ENCODE measurements at places on chromosomes 5 and 9.

DNA sequence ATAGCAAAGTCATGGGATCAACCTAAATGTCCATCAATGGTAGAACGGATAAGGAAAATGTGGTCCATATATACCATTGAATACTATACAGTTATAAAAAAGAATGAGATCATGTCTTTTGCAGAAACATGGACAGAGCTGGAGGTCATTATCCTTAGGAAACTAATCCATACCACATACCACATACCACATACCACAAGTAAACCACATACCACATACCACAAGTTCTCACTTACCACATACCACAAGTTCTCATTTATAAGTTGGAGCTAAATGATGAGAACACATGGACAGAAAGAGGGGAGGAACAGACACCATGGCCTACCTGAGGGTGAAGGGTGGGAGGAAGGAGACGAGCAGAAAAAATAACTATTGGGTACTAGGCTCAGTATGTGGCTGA lies 154.6 kb upstream of the GHR start:
- DNase-seq: no peak

- DNase-seq: no peak
Measured at GRCh38 chr5:177966839-177967166, 29.2 kb downstream of the PROP1 start.

DNA sequence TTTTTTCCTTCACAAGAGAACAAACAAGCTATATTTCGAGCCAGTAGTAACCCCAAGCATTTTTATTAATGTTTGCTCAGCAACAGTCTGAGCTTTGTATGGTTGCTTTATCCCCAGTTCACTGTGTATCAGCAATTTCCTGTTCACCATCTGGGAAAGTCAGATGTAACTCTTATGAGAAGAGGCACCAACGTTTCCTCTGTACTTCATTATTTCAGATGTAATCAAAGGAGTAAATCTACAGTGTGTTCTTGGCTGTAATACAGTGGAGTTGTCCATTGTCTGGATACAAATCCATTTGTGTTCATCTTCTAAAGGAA lies 340.2 kb downstream of the ARRDC3 start:
- DNase-seq: no peak

DNA sequence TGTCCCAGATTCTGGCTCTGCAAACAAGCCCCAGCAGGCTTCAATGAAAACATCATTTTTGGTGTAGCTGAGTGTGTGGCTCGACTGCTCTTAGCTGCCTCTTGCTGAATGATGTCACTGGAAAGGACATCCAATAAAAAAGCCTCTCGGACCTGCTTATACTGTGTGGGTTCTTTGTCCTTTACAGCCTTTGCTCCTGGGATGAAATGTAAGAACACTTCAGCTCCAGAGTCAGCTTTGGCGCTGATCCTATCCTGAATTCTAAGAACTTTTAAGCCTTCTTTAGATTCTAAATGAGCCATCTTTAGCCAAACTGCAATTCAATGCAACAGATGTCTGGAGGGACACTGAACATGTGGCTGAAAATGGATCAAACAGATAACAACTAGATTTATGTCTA lies 404.6 kb upstream of the C9orf72 start:
- DNase-seq: no peak

- DNase-seq: no peak
Measured at GRCh38 chr5:31086839-31087415, 106.6 kb upstream of the CDH6 start.

GRCh38 chr9:70069704-70070103 lies 26.1 kb downstream of the MAMDC2 start:
- DNase-seq: no peak

- DNase-seq: no peak
Measured at GRCh38 chr5:94847019-94847418, 228.6 kb downstream of the SLF1 start.

DNA sequence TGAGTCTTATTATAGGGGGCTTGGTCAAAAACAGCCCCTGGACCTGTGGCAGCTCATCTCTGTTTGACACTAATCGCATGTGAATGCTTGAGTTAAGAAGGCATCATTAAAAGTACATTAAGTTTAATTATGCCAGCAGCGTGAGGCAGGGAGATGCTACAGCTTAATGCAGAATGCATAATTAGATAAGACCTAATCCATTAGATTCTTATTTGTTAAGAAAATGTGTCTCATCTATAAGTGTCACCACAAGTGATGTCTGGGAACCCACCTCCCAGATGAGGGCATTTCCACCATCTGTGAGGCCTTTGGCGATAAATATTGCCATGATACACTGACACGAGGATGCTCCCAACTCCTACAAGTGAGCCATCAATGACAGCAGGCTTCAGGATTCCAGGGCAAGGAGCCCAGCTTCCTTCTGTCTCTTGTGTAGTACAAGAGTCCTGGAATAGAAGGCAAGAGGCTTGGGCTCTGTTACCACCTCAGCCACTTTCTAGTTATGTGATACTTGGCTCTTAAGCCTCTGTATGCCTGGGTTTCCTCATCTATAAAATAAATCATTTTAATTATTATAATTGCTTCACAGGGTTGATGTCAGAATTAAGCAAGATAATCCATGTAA lies 202.7 kb downstream of the FAM114A2 start:
- DNase-seq: no peak

- DNase-seq: no peak
Measured at GRCh38 chr5:160054831-160055230, 45.9 kb downstream of the TTC1 start.

DNA sequence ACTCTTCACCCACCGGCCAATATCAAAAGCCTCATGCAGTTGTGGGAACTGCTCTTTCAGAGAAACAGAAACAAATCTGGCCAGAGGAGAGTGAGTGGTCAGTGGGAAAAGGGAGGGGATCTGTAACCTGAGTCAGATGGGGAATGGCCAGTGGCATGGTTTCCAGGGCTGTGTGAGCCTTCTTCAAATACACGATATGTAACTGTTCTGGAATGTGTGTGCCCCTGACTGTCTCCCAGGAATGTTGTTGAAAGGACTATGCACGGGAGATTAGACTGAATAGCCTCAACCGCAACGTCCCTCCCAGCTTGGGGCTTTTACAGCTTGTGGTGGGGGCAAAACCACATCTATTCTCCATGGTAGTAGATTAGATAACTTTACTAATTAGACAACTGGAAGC lies 60.8 kb downstream of the SH3TC2 start:
- no peak for DNase-seq

DNA sequence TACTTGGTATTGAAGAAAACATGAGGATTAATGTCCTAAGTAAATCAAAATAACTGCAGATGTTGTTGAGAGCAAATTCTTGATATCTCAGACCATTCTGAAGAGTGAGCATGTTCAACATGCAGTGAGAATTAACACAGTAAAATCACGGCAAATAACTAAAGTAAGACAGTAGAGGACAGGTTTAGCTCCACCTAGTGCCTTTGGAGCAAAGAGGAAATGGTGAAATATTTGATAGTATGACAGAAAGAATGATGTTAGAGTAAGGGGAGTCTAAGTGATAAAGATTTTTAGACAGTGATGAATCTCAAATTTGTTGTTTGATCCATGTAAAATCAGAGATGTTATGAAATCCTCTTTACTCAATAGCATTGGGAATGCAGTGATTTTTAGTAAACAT lies 424.2 kb downstream of the TMEM161B start:
- DNase-seq: no peak

GRCh38 chr9:123350590-123351310 lies 5.2 kb upstream of the CRB2 start:
- no peak for DNase-seq

All from stimulated activated CD8-positive, alpha-beta memory T cell treated with anti-CD3 and anti-CD28 coated beads, Interleukin-7, amount 100 ng/mL, for 4 hours (primary cell).